Dermis microvascular lymphatic vessel endothelial cell (primary cell): ENCODE measurements at places on chromosomes 7 and 10. TPM values are rescaled to one million over a fixed set of nuclear protein-coding genes. Genes with fewer than 3 reads are reported as not detected.

Gene POU6F2
- not detected in 2 replicates for total RNA-seq

Gene CTAGE15
- 0.13 TPM in 1 of 2 replicates, not detected in the other for total RNA-seq

GRCh38 chr10:102133373-102134195, 744 bp downstream of the PPRC1 start:
- DNase-seq = peak; percentile 82

DNA sequence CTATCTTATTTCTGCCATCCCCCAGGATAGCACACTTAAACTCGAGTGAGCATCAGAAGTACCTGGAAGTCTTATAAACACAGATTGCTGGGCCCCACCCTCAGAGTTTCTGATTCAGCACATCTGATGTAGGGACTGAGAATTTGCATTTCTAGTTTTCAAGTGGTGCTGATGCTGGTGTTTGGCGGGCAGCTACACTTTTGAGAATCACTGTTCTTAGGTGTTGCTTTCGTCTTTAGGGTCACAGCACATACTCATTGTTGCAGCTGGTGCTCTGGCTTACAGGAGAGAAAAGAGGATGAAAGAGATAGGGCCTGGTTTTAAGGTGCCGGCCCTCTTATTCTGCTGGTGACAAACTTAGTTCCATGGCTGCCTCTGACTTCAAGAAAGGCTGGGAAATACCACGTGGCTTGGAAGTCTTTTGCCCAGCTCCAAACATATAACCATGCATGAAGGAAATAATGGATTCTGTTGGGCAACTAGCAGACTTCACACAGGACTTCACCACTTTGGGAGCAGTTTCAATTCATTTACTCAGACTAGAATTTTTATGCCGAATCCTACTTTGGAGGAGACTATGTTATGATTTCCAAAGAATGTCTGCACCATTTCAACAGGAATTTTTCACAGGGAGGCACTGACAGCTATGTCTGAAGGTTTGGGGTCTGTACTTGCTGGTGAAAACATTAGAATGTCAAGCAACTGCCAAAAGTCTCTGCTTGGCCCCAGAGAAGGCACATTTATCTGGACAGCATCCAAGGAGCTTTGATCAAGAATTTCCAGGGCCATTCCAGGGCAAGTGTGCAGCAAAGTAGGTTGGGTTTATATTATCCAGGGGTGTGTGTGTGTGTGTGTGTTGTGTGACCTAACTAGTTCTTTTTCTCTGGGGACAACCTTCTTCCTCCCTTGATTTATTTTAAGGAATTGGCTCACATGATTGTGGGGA, 6.9 kb upstream of the MINDY4 start:
- no peak for DNase-seq

DNA sequence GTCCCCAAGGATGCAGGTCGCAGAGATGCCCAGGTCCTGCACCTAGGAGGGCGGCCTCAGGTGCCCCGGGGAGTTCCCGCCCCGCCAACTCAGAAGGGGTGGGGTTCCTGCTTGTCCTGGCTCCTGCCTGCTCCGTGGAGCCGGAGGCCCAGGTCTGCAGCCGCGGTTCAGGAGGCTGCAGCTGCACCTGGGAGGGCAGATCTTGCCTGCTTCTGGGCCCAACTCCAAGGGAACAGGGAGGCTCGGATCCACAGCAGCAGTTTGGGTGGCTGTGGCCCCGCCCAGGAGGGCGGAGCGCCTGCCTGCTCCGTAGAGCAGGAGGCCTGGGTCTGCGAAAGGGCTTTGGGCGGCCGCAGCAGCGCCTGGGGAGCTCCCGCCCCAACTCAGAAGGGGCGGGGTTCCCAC, 108.2 kb upstream of the EGR2 start:
- DNase-seq = no peak

DNA sequence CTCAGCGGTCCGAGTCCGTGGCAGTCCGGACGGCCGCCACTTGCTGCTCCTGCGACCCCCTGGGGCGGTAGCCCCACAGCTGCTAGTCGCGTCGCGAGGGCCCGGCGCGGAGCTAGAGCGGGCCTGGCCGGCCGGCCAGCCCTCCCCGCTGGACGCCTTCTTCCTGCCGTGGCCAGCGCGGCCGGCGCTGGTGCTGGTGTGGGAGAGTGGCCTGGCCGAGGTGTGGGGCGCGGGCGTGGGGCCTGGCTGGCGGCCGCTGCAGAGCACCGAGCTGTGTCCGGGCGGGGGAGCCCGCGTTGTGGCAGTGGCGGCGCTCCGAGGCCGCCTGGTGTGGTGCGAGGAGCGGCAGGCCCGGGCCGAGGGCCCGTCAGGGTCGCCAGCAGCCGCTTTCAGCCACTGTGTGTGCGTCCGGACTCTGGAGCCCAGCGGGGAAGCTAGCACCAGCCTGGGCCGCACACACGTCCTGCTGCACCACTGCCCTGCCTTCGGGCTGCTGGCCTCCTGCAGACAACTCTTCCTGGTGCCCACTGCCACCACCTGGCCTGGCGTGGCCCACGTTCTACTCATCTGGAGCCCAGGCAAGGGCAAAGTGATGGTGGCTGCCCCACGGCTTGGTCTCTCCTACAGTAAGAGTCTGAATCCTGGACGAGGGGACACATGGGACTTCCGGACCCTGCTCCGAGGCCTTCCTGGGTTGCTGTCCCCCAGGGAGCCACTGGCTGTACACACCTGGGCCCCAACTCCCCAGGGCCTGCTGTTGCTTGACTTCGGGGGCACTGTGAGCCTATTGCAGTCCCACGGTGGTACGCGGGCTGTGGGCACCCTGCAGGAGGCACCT, 631 bp downstream of the HPS6 start:
- DNase-seq = peak; percentile 44

GRCh38 chr7:46208635-46209525, 287.8 kb upstream of the IGFBP3 start:
- no peak for DNase-seq

DNA sequence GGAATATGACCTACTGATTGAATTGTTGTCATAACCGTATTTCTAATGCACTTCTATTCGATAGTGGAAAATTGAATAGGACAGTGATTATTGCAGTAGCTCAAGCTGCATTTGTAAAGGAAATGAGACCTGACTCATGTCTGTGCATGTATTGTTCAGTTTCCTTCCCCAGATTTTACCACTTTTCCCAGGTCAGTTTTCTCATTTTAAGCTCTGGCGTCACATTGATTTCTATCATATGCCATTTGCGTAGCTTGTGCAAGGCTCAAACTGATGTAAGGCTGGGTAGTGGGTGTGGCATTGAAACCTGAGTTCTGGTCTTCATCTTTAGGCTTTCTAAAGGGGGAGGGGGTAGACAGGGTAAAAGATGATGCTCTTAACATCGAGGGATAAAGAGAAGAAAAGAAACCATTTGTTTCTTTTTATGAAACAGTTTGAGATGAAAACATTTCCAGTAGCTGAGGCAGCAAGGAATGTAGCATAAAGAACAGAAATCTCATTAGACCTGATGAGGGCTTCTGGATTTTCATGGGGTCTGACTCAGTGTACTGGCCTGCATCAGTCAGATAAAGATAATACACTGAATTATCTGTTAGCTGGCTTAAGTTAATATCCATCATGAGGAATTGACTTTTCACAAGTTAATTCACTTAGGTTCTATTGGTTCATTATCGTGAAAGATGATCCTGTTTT, 182.3 kb upstream of the CDCA7L start:
- peak; percentile 95 for DNase-seq
